Esophagus squamous epithelium (tissue), 5 donors: ENCODE measurements at places on chromosomes 7 and 10.
A peak's percentile ranks its signal among the peaks of the same experiment; 100 is the strongest.

- DNase-seq, result no peak
These were observed 17.8 kb downstream of the GIMAP8 start for GRCh38 chr7:150468241-150468640.

DNA sequence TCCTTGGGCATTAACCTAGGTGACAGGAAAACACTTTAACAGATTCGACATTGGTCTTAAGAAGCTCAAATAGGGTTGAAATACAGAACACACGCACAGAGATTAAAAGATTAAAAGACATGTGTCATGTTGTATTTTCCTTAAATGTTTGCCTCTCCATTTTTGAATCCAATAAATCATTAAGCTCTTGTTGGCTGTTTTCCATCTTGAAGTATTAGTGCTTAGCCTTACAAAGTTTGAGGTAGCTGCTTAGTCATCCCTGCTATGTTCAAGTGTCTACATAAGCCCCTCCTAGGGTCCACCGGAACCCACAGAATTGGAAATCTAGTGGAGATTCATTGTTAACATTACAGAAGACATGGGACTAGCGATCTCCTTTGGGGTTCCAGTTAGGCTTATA lies 12.7 kb upstream of the GJD4 start:
- no peak for DNase-seq

DNA sequence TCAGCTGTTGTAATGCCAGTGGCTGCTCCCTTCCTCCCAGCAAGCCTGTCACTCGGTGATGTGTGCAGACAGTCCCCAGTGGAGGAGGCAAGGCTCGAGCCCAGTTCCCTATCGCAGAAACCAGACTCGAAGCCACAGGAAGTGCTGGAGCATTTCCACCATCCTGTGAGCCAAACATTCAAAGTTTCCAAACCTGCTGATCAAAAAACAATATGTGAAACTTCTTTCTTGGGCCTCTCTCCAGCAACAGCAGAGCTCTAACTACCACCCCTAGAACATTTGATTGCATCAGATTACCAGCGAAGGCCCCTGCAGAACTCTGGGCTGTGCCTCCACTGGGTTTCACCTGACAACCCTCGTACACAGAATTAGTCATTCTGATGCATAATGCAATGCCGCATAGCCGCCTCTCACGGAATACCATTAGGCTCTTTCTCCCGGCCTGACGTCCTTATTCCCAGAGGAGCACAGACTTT lies 94.0 kb downstream of the ELMO1 start:
- no peak for DNase-seq

DNA sequence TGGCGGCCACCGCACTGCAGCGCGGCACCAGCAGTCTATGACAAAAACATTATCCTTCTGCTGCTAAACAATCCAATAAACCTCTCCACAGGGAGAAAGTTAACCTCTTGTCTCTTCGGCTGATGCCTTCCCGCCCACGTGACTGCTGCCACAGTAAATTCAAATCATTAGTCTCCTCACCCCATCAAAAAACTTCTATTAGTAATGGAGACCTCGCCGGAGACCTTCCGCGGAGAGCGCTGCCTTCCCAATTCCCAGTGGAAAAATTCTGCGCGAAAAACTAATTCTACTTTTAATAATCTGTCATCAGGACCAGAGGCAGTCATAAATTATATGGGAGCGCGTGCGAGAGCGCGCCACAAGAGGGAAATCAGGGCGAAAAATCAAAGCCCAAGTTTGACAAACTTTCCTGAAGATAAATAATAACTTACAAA lies 90.0 kb upstream of the PAX2 start:
- no peak for DNase-seq

- DNase-seq, result no peak
These were observed 55.8 kb downstream of the LOXL4 start for GRCh38 chr10:98212196-98212595.

- peak; percentile 21 for DNase-seq
These were observed 287.1 kb upstream of the C7orf33 start for GRCh38 chr7:148303295-148304082.

GRCh38 chr10:58517081-58517480 lies 4.4 kb downstream of the BICC1 start:
- DNase-seq, result no peak

- no peak for DNase-seq
These were observed 744.4 kb downstream of the PHTF2 start for GRCh38 chr7:78542981-78543380.

DNA sequence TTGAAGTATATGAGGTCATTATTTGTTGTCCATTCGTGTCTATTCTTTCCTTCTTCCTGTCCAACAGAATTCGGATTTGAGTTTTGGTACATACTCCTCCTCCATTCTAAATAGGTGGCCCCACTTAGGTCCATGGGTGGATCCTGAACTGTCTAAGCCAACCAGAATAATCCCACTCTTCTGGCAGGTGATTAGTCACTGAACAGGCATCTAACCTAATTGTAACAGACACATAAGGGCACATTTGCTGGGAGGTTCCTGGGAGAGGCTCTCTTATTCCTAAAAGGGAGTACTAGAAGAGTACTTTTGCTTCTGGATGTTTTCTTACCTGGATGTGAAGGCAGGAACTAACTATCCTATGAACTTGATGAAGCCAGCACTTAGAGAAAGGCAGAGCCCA lies 16.8 kb downstream of the LRRC72 start:
- no peak for DNase-seq

- no peak for DNase-seq
These were observed 22.1 kb downstream of the STAMBPL1 start for GRCh38 chr10:88901984-88902789.

DNA sequence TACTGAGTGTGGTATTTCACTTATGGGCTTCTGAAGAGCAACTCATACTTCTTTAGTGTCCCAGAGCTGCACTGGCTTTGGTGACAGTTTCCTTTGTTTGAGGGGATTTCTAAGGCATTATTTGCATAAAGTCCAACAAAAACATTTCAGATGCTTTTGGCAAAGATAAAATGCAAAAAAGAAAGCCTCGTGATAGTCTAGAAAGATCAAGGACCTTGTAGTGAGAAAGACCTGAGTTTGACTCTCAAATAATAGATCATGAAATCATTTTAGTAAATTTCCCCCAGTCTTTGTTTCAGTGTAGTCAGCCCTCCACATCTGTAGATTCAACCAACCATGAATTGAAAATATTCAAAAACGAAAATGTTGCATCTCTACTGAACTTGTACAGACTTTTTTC lies 107.4 kb downstream of the EEPD1 start:
- no peak for DNase-seq

DNA sequence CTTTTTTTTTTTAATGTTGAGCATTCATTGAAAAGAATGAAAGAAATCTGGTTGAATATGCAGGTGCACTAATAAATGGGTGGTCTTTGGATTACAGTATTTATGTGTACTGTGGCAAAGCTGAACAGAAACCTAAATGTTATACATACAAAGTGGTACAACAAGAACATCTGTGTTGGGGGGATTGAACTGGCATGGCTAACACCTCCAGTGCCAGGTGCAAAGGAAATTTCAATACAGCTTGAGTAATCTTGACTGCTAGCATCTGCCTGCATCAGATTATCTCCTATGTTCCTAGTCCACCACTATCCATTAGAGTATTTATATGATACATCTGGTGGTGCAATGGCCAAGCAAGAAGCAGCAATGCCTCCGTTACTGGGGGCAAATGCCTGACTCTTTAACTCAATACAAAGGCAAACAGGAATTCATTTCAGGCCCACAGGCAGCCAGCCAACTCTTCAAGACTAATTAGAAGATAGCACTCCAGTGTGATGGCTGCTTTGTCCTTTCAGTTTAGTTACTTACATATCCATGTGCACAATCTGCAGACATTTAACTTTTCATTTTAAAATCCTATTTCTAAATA lies 220.5 kb upstream of the ETV1 start:
- no peak for DNase-seq

- no peak for DNase-seq
These were observed 490.0 kb upstream of the LRRN3 start for GRCh38 chr7:110600956-110601355.

DNA sequence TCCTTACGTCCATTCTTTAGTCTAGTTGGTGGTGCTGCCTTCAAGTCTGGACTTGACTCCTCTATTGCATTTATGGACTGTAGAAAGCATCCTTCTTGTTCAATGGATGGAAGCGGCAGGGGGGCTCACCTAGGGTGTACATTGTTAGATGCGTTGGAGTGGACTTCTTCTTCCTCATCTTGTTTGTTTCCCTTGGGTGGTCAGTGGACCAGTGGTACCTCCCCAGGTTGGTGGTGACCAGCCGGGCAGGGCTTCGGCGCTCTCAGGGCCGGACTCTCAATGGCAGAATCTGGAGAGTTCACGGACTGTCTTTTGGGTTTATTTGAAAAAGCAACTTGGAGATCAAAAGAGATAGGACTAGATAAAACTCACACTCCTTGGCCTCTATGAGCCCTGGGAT lies 6.2 kb upstream of the BTBD16 start:
- DNase-seq, result no peak

- no peak for DNase-seq
These were observed 182.3 kb upstream of the CDCA7L start for GRCh38 chr7:22127835-22128527.

- DNase-seq, result no peak
These were observed 28.9 kb downstream of the GNA12 start for GRCh38 chr7:2814946-2815874.

- DNase-seq, result no peak
These were observed 127.4 kb downstream of the ZFAND4 start for GRCh38 chr10:45545150-45545549.

DNA sequence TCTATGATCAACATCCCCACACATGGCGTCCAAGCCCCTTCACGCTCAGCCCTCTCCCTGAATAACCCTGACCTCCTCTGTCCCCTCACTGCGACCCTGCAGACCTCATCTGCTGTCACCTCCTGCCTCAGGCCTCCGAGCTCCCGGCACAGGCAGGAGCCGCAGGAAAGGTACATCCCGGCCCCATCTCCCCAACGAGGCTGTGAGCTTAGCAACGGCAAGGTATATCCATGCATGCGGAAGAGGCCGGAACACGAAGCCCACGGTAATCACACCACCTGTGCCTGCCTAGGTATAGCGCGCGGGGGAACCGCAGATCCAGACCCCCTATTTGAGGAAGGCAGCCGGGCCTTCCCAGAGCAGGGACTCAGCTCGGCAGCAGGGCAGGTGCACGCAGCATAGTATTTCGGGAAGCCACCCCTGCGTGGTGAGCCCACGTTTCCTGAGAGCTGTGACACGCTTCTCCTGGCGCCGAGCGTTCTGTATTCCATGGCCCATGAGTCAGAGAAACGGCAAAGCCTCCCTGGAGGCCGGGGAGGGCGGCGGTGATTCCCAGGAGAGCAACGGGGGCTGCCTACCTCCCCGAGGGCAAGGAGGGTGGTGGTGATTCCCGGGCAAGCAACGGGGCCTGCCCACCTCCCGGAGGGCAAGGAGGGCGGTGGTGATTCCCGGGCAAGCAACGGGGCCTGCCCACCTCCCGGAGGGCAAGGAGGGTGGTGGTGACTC lies 50.1 kb upstream of the DNAAF5 start:
- DNase-seq, result no peak

- DNase-seq, result no peak
These were observed 10.7 kb downstream of the IKZF5 start for GRCh38 chr10:122997864-122998263.
